ENCODE measurements at places on chromosomes 13 and 19.

DNA sequence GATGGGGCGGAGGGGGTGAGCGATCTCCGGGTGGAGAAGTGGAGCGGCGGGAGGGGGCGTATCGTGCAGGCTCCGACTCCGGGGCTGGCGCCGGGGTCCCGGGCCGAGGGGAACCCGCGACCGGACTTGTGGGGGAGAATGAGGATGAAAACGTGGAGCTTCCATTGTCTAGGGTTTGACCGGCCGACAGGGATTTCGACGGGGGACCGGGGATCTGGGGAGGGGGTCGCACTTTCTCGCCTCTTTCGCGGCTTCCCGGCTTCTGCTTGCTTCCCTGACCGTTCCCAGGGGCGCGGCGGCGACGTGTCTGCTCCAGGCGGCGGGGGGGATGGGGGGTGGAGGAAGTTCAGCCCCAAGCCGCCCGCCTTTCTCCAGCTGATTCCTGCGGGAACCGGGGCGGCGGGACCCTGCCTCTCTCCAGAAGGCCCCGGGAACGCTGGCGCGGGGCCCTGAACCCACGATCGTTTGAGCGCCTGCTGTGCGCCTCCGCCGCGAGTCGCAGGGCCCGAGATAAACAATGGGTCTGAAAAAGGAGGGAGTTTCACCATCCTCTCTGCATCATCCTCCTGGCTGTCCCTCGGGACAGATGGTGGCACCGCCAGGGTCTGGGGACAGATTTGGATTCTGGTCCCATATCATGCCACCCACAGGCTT lies 790 bp downstream of the TPM4 start:
- DNase-seq: no peak

DNA sequence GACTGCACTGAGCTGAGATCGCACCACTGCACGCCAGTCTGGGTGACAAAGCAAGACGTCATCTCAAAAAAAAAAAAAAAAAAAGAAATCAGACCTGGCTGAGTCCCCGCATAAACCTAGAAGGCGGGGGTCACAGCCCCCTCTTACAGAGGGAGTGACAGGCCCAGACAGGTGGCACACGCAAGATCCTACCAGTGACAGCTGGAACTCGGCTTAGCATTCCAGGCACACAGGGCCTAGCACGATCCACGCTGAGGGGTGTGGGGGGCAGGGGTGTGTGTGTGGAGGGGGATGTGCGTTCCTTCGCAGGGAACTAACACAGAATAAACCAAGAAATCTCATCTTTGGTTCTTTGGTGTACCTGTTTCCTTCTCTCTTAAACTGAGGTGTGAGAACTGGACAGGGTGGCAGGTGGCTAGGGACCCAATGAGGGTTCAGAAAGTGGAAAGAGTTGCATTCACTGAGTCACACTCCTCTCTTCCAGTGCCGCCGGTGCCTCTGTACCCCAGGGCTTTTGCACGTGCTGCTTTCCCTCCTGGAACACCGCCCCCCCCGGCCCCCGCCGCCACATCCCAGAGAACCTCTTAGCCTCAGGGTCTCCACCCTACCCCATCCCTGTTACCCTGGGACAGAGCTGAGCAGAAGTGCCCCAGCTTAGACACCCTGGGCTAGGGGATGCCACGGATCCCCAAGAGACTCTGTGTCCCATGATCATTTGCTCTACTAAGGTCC lies 5.0 kb downstream of the SGTA start:
- DNase-seq: no peak

- no peak for DNase-seq
These were observed 20.7 kb downstream of the COL4A1 start for GRCh38 chr13:110285991-110286832.

GRCh38 chr13:28161370-28161769 lies 23.0 kb downstream of the PAN3 start:
- no peak for DNase-seq

- DNase-seq: no peak
These were observed 1.2 kb downstream of the CIRBP start for GRCh38 chr19:1270213-1270853.

- DNase-seq: no peak
These were observed 364.5 kb downstream of the GPC5 start for GRCh38 chr13:91762957-91763356.

- DNase-seq: no peak
These were observed 81.8 kb upstream of the CLDN10 start for GRCh38 chr13:95470574-95471366.

DNA sequence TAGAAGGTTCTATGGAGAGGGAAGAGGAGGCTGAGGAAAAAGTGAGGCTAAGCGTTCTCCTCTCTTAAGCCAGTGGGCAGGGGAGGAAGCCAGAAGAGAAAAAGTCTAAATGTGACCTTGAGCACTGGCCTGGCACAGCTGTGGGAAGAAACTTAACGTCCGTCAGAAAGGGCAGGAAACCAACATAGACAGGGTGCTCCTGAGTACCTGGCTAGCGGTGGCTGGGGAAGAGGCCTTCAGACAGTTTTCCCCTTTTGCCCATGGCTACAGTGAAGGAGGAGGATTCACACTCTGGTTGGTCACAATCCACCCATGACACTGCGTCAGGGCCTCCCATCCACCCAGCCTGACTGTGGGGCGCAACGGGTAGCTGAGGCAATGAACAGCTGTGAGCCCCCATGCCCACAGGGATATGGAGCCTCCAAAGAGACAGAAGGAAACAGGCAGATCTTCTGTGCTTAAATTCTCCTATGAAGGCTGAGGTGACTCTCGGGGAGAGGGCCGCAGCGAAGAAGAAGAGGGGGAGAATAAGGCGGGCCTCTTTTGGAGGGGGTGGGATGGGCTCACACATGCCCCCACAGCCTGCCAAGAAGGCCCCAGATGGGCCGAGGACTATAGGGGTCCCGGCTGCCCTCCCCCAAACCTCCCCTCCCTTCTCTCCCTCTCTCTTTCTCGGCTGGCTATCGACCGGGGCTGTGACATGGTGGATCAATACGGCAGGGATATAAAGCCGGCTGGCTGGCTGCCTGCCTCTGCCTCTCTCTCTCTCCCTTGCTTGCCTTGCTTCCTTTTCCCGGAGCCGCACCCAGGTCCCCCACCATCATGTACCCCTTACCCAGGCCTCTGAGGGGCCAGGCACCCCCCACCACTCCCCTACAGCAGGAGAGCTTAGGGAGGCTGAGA lies 19.8 kb upstream of the POU2F2 start:
- no peak for DNase-seq

DNA sequence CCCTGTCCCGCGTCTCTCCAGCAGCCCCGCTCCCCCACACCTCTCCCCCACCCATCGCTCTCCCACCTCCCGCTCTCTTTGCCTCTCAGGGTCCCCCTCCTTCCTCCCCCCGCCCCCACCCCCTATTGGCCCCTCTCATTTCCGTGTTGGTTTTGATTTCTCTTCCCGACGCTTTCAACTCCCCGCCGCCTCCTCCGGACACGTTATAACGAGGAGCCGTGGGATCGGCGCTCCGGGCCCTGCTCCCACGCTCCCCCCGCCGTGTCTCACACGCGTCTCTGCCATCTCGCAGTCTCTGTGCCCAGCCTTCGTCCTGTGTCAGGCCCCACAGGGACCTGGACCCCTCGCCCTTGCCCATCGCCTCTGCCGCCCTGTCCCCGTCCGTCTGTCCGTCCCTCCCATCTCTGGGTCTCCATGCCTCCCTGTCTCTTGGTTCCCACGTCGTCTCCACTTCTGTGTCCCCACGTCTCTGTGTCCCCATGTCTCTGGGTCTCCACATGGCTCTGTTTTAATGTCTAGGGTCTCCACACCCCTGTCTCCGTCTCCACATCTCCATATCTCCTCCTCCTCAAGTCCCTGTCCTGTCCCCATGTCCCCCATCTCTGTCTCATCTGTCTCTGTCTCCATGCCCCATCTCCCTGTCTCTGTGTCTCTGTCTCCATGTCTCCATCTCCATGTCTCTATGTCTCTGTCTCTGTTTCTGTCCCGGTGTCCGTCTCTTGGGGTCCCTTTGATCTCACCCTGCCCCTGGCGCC lies 13.1 kb downstream of the ERFL start:
- no peak for DNase-seq

GRCh38 chr13:40319699-40320579 lies 346.5 kb downstream of the FOXO1 start:
- no peak for DNase-seq

GRCh38 chr13:106348075-106348840 lies 187.2 kb downstream of the EFNB2 start:
- no peak for DNase-seq

- DNase-seq: no peak
These were observed 88.0 kb downstream of the TBC1D4 start for GRCh38 chr13:75393839-75394520.

GRCh38 chr13:73776151-73776785 lies 357.9 kb downstream of the KLF12 start:
- DNase-seq: no peak

DNA sequence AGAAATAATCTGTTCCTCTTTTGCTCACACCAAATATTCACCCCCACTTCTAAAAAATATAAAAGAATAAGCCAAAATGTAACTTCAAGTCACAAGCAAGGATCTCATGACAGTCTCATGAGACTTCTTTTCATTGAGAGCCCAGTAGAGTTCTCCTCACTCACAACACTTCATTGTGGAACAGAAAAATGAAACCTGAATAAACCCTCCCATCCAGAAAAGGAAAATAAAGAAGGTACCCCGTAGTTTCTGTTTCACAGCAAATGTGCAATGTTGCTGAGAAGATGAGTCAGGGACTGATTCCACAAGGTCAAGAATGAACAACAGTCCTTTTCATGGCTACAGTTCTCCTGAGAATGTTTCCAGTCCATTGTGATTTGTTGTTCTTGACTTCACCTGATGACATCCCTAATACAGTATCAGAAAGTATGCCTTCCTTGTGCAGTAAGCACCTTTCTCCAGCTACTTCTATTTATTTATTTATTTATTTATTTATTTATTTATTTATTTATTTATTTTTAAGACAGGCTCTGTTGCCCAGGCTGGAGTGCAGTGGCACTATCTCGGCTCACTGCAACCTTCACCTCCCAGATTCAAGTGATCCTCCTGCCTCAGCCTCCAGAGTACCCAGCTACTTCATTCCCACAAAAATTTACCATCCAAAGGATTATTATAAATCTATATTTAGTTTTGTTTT lies 6.4 kb upstream of the ZNF841 start:
- no peak for DNase-seq
